Activated CD8-positive, alpha-beta memory T cell treated with anti-CD3 and anti-CD28 coated beads, Interleukin-2, amount 10 ng/mL, durations not matched to agents 7 days and 5 days (primary cell): ENCODE measurements at places on chromosomes 5 and 9. TPM values are rescaled to one million over a fixed set of nuclear protein-coding genes. Genes with fewer than 3 reads are reported as not detected.

GRCh38 chr5:65010841-65011240 lies 242.1 kb downstream of the CWC27 start:
- peaks cover 2% of the 10 kb centered on the region for H3K36me3 ChIP-seq
- DNase-seq: no peak
- no peak overlapping the region for H3K27ac ChIP-seq
- no peak overlapping the region for H3K4me3 ChIP-seq
- peaks cover 2% of the 10 kb centered on the region for H3K4me1 ChIP-seq
- H3K27me3 ChIP-seq: no peaks in the 10 kb centered on the region

The NUTM2F gene
- total RNA-seq: not detected

DNA sequence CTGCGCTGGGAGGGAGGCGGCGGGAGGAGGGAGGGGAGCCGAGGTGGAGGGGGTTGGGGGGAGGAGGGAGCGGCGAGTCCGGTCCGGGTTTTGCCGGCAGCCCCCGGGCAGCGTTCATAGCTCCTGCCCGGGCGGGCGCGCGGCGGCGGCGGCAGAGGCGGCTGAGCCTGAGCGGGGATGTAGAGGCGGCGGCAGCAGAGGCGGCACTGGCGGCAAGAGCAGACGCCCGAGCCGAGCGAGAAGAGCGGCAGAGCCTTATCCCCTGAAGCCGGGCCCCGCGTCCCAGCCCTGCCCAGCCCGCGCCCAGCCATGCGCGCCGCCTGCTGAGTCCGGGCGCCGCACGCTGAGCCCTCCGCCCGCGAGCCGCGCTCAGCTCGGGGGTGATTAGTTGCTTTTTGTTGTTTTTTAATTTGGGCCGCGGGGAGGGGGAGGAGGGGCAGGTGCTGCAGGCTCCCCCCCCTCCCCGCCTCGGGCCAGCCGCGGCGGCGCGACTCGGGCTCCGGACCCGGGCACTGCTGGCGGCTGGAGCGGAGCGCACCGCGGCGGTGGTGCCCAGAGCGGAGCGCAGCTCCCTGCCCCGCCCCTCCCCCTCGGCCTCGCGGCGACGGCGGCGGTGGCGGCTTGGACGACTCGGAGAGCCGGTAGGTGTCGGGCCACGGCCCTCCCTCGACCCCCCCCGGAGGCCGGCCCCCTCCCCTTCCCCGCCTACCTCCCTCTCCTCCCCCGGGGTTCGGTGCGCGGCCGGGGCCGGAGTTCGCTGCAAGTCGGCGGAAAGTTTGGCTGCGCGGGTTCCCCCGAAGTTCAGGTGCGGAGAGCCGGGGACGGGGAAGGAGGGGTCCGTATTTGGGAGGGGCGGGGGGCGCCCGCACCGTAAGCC lies at the start of gene CXXC5:
Gene CXXC5, plus strand, starts transcription at position 145 of the 877 bp plus-strand sequence. CDS start 32,175 bp downstream, outside the sequence.
- DNase-seq: peak; percentile 66
- H3K27me3 ChIP-seq: peaks cover 66% of the 10 kb centered on the region
- H3K4me1 ChIP-seq: peaks cover 54% of the 10 kb centered on the region
- no peaks in the 10 kb centered on the region for H3K36me3 ChIP-seq
- H3K4me3 ChIP-seq: peak within 1 kb of the TSS; percentile 57
- no peak within 1 kb of the TSS for H3K27ac ChIP-seq

- H3K27me3 ChIP-seq: no peaks in the 10 kb centered on the region
- peaks cover 54% of the 10 kb centered on the region for H3K36me3 ChIP-seq
- H3K4me1 ChIP-seq: peaks cover 57% of the 10 kb centered on the region
- peak overlapping the region; percentile 100 for H3K4me3 ChIP-seq
- DNase-seq: no peak
Measured at GRCh38 chr5:141617128-141617527, 1.7 kb downstream of the DIAPH1 start.

DNA sequence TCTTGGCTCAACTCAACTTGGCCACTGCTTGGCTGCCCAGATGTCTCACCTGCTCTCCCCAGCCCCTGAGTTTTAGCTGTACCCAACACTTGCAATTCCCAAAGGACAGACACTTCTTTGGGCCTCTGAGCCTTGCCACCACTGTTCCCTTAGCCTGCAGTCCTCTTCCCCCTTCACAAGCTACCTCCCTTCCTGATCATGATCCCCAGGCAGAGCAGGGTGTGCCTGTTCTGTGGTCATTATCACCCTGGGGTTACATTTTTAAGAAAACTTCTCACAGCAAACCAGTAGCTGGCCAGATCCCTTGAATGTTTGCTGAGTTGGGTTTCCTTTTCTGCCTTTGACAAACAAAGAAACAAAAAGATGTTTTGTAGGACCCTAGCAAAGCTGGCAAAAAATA lies 87.5 kb upstream of the PRRC1 start:
- H3K36me3 ChIP-seq: no peaks in the 10 kb centered on the region
- H3K27ac ChIP-seq: no peak overlapping the region
- no peaks in the 10 kb centered on the region for H3K4me1 ChIP-seq
- no peak for DNase-seq
- no peak overlapping the region for H3K4me3 ChIP-seq
- H3K27me3 ChIP-seq: peaks cover 4% of the 10 kb centered on the region

DNA sequence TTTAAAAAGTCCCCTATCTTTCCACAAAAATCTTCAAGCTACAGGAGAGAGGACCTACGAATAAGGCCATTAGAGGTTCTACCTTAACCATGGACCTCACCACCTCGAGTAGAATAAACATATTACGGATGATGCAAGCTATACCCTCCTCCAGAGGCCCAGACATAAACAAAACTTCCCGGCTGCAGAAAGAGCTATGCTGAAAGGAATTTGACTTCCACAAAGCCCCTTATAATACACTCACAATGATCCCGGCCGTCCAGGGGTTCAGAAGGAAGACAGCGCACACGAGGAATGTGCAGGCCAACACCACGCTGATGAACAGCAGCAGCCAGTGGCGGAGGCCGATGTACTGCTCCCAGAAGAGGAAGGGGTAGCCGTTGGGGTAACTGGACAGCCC lies 59.0 kb downstream of the PTCH1 start:
- peaks cover 11% of the 10 kb centered on the region for H3K4me1 ChIP-seq
- H3K27me3 ChIP-seq: peaks cover 15% of the 10 kb centered on the region
- peaks cover 6% of the 10 kb centered on the region for H3K36me3 ChIP-seq
- no peak overlapping the region for H3K4me3 ChIP-seq

The C5orf52 gene
- total RNA-seq: not detected

DNA sequence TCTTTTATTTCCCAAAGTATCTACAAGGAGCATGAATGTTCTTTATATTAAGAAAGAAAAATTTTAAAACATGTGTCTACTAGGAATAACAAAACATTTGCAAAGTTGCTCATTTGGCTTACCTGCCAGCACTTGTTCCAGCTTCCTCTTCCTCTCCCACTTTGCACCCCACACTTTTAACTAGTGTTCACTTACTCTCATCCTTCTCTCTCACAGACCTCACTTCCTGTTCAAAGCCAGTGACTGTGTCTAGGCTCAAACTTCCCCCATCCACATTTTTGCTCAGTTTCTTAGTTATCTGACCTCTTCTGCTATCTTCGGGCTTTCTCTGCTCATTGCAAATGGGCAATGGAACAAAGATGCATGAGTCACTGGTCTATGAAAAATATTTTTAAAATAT lies 512.2 kb upstream of the ZNF462 start:
- DNase-seq: no peak
- no peak overlapping the region for H3K27ac ChIP-seq
- no peak overlapping the region for H3K4me3 ChIP-seq
- no peaks in the 10 kb centered on the region for H3K36me3 ChIP-seq

GRCh38 chr9:137056739-137057415 lies 3.0 kb upstream of the ENTPD2 start:
- H3K27ac ChIP-seq: no peak overlapping the region
- no peak for DNase-seq
- H3K4me3 ChIP-seq: no peak overlapping the region
- peaks cover 22% of the 10 kb centered on the region for H3K27me3 ChIP-seq

The CACNA1B gene
- not detected for total RNA-seq

GRCh38 chr5:133029416-133029815 lies 3.1 kb upstream of the ZCCHC10 start:
- peaks cover 7% of the 10 kb centered on the region for H3K36me3 ChIP-seq
- H3K27ac ChIP-seq: no peak overlapping the region
- no peaks in the 10 kb centered on the region for H3K27me3 ChIP-seq
- no peak overlapping the region for H3K4me3 ChIP-seq
- DNase-seq: no peak
- H3K4me1 ChIP-seq: peaks cover 23% of the 10 kb centered on the region

The FXN gene
- total RNA-seq: 33.9 TPM

DNA sequence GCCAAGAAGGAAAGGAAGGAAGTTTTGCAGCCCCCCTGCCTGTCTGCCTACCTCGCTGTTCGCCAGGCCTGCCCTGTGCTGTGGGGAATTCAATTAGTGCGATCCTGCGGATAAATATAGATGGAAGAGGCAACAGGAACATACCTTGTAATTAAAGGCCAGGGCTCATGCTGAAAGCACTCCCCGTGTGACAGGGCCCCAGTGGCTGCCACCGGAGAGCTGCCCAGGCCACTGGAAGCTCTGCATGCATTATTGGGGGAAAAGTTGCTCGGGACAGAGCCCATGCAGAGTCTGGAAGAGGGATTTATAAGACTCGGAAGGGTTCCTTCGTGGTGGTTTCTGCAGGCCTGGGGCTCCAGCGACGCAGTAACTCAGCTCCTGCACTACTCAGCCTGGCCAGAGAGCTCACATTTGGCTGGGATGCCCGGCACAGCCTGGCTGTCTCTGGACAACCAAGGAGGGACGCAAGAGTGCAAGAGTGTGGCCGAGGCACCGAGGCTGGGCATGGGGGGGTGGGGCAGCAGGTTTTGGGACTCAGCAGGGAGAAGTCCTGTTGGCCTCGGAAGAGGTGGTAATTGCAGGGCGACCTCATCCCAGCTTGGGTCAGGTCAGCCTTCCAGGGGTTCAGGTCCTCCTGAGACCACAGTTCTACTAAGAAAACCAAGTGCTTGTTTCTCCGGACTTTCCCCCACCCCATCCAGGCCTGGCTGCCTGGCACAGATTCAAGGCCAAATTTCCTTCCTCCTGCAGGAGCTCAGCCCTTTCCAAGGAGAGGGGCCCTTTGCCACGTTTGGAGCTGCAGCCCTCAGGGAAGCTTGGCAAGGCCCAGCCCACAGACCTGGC lies 68.1 kb upstream of the GGTA1 start:
- no peaks in the 10 kb centered on the region for H3K4me1 ChIP-seq
- DNase-seq: no peak
- no peaks in the 10 kb centered on the region for H3K36me3 ChIP-seq
- peaks cover 11% of the 10 kb centered on the region for H3K27me3 ChIP-seq
- no peak overlapping the region for H3K27ac ChIP-seq

The DDX4 gene
- total RNA-seq: 0.29 TPM

GRCh38 chr5:31911291-31912265 lies 262.5 kb downstream of the GOLPH3 start:
- H3K27me3 ChIP-seq: peaks cover 2% of the 10 kb centered on the region
- H3K4me1 ChIP-seq: no peaks in the 10 kb centered on the region
- no peak for DNase-seq
- no peaks in the 10 kb centered on the region for H3K36me3 ChIP-seq
- no peak overlapping the region for H3K4me3 ChIP-seq

DNA sequence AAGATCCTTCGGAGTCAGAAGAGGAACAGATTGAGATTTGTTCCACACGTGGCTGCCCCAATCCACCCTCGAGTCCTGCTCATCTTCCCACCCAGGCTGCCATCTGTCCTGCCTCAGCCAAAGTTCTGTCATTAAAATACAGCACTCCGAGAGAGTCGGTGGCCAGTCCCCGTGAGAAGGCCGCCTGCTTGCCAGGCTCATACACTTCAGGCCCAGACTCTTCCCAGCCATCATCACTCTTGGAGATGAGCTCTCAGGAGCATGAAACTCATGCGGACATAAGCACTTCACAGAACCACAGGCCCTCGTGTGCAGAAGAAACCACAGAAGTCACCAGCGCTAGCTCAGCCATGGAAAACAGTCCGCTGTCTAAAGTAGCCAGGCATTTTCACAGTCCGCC lies 85.9 kb downstream of the GOLPH3 start:
- no peaks in the 10 kb centered on the region for H3K36me3 ChIP-seq
- H3K27me3 ChIP-seq: no peaks in the 10 kb centered on the region
- peak; percentile 23 for DNase-seq
- H3K4me1 ChIP-seq: peaks cover 4% of the 10 kb centered on the region
- H3K4me3 ChIP-seq: no peak overlapping the region

- H3K36me3 ChIP-seq: no peaks in the 10 kb centered on the region
- H3K27me3 ChIP-seq: no peaks in the 10 kb centered on the region
- no peak for DNase-seq
- peak overlapping the region; percentile 78 for H3K4me3 ChIP-seq
- peaks cover 49% of the 10 kb centered on the region for H3K4me1 ChIP-seq
Measured at GRCh38 chr9:35615981-35616680, 2.1 kb downstream of the CD72 start.
